Occipital lobe (tissue), 3 donors: ENCODE measurements at places on chromosomes 3 and 15. TPM values are rescaled to one million over a fixed set of nuclear protein-coding genes. Genes with fewer than 3 reads are reported as not detected.

MYRIP gene
- total RNA-seq, result 12.5 TPM

TLR9 gene
- total RNA-seq, result under 0.01 TPM

- no peak for DNase-seq
Measured at GRCh38 chr3:49343163-49343562, 3.3 kb upstream of the USP4 start.

ZNF80 gene
- not detected for total RNA-seq

ZBED2 gene
- not detected for total RNA-seq
